ENCODE measurements at places on chromosomes 2 and 18. TPM values are rescaled to one million over a fixed set of nuclear protein-coding genes. Genes with fewer than 3 reads are reported as not detected.
A peak's percentile ranks its signal among the peaks of the same experiment; 100 is the strongest.

DNA sequence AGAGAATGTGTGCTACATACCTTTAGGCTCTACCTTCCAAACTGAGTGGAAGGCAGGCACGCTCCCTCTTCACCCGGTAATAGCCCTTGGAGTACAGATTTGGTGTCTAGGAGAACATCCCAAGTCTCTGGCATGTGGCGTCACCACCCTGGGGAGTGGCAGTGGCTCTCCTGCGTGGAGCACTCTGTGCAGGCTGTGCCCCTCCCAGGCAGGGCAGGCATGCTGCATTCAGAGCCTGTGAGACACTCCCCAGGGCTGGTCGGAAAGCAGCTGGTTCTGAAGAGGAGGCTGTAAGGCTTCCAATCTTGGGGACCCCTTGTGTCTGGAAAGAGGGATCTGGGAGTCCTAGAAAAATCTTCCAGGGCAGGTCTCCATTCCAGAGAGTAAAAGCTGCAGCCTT, 193.3 kb downstream of the ANKRD30B start:
- no peak for DNase-seq

GRCh38 chr2:15521641-15522181, 39.4 kb downstream of the NBAS start:
- no peak for DNase-seq

DNA sequence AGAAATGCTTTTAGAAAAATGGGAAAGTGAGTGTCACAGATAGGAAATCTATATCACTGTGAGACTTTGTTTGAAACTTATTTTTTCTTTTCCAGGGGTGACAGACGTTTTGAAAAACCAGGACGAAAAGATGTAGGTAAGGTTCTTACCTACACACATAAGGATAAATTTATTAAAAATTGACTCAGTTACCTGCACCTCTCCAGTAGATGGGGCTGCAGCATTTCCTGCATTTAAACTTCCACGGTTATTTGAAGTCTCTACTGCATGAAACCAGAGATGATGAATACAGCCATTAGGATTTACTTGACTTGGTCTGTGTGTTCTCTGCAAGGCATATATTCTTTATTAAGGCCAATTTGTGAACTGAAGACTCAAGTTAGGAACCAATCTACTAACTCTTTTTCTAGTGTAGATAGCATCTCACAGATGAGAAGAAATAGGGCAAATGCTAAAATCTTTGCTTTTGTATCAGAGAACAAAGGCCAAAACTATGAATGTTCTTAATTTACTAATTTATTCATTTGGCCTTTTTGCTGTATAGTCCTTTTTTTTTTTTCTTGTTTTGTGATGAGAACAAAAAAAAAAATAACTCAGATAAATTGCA, 15.0 kb downstream of the KCNJ13 start:
- DNase-seq = peak; percentile 48

Gene FBXO41
- total RNA-seq = 1.5 TPM

DNA sequence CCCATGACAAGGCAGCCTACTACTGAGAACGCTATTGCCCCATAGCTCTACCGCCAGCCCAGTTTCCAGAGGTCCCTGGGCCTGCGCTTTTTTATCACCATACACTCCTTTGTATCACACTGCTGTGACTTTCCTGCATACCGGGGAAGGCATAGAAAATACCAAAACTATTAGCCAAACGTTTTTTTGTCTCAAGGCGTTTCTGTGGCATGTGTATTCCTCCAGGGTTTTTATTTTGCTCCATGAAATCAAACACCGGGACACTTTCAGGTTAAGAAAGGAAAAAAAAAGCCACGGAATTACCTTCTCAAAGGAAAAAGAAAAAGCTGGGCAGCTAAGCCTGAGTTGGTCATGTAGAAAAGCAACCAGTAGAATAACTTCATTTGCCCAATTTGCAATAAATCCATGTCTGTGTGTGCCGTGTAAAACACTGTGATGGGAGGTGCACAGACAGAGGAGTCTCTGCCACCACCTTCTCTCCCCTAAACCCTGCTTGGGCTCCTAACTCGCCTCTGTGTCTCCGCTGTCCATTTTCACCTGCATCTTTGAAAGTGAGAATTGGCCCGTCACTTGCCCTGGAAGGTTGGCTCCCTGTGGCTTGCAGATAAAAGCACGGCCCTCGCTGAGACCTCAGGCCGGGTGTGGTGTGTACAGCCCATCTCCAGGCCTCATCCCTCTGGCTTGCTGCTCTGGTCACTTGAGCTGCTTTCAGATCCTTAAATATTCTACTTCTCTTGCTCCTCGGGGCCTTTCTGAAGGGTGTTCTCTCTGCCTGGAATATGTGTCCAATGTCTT, 1.7 kb downstream of the AMER3 start:
- peak; percentile 21 for DNase-seq

- DNase-seq = peak; percentile 44
Observed at GRCh38 chr2:191845248-191845715, 1.6 kb downstream of the CAVIN2 start.

Gene TXNDC2
- not detected for total RNA-seq

DNA sequence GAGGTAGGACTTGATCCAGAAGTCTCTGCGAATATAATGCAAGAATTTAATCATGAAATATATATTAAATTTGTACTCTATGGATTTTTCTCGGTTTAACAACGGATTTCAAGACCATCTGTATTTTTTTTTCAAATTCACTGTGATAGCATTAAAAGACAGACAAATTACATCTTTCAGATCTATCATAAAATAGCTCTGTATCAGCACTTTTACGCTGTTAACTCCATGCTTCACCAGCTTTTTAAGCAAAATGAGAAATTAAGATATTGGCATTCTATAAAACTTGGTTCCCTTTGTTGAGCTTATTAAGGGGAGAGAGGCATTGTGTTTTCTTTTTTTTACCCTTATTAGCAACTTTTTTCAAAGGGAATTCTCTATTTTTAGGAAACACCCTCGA, 1377.6 kb upstream of the NXPH2 start:
- no peak for DNase-seq

DNA sequence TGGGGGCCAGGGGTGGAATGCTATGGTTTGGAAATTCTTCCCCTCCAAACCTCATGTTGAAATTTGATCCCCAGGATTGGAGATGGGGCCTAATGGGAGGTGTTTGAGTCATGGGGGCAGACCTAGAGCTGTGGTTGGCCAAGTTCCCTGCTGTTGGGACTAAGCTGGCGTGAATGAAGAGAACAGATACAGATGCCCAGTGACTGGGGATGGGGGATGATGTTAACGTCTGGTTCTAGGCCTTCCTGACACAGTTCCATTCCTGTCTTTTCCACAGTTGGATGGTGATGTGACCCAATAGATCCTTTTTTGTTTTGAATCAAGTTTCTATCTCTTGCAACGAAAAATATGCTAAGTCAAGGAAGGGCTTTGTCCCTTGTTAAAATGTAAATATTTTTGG, 23.7 kb downstream of the KLHL23 start:
- no peak for DNase-seq

Gene CACNB4
- 14.2 TPM for total RNA-seq

DNA sequence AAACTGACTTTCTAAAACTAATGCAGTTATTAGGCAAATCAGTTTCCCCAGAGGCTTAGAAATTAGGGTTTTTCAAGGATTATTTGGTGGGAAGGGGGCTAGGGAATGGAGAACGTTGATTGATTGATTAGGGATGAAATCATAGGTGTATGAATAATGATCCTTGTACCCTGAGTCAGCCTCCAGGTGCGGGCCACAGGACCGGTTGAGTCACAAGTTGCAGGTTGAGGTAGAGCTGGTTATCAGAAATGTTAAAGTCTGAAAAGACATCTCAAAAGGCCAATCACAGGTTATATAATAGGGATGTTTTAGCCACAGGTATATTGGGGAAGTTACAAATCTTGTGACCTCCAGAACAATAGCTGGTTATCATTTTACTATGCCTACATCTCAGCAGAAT, 341.8 kb upstream of the GULP1 start:
- no peak for DNase-seq

DNA sequence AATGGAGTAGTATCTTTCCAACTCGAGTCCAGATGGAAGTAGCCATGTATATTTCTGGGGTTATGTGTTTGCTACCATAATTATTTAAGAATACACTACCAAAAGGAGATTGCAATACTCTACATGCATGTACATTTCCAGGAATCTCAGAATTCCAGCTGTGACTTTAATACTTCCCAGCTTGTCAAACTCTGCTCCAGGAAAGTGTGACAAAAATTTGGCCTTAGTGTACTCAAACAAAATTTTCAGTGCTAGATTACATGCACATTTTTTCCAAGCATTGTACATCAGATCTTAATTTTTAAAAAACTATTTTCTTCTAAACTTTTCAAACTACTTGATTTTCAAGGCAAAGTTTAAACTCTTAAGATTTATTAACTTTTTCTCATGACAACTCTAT, 1791.6 kb downstream of the SUCLG1 start:
- DNase-seq = no peak

DNA sequence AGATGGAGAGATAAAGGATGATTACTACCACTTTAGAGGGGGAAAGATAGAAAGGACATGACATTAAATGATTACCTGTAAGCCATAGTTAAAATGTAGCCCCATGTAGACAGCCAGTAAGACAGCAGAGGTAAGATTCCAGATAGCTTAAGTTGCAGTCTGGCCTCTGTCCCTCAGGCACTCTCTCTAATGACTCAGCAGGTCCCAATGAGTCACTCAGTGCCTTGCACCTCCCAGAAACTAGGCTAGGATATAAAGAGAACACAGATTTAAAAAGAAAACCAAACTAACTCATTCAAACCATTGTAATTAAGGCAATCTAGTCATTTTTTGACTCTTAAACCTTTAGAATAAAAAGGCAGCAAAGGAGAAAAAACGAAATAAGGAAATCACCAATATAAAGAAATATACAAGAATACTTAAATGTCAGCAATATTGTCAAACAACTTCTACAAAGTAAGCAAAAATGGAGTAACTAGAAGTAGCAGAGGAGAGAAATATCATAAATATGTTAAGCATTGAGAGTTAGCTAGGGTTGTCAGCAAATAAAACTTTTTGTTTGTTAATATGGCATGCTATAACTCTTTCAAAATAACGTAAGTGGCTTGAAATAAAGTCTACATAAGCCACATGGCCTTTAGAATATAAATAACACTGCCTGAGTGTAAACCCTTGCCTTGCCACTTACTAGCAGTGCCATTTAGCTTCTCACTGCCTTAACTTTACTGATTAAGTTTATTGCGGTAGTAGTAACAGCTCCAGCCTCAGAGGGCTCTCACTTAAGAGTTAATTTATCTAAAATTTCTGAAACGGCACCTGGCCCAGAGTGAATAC, 48.5 kb downstream of the SOCS6 start:
- peak; percentile 31 for DNase-seq

Gene BOLL
- total RNA-seq = not detected

DNA sequence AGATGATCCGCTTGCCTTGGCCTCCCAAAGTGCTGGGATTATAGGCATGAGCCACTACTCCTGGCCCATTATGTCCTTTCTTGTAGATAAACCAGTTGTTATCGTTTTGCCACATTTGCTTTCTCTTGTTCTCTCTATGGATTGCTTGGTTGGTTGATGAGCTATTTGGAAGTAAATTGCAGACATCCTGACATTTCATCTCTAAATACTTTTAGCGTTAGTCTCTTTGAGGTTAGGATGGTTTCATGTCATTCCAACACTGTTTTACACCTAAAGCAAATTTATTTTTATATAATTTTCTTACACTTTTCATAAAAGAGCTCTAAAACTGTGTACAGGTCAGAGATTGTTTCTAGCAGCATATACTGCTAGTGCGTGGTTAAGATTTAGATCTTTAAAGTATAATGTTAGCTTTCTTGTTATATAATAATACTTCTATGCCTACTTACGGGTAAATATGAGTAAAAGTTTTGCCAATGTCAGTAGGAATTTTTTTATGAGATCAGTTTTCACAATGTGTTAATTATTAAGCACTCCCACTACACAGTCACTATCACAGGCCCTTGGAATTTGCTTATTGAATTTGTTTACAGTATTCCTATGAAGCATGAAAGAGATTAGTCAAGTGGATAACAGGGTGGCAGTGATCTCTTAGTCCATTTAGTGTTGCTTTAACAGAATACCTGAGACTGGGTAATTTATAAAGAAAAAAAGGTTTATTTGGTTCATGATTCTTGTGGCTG, 10.3 kb downstream of the POLI start:
- no peak for DNase-seq

DNA sequence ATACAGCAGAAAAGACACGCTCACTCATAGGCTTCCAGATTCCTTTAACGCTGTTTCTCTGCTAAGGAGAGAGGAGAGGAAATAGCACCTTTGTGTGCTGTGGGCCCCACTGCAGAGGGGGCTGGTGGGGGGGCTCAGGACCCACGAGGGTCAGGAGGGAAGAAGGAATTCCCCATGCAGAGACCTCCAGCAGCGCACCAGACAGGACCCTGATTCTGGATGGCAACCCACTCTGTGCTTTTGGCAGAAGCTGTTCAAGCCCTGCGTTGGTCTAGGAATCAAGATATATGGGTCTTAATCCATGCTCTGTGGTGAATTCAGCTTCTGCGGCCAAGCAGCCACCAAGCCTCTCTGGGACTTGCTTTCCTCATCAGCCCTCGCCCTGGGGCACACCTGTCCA, 31.0 kb downstream of the MYCN start:
- DNase-seq = no peak

GRCh38 chr2:57515366-57515765, 531.2 kb upstream of the VRK2 start:
- no peak for DNase-seq

GRCh38 chr2:120919771-120920453, 184.2 kb downstream of the GLI2 start:
- DNase-seq = no peak
